ENCODE measurements at places on chromosomes 6 and 20. TPM values are rescaled to one million over a fixed set of nuclear protein-coding genes. Genes with fewer than 3 reads are reported as not detected.

DNA sequence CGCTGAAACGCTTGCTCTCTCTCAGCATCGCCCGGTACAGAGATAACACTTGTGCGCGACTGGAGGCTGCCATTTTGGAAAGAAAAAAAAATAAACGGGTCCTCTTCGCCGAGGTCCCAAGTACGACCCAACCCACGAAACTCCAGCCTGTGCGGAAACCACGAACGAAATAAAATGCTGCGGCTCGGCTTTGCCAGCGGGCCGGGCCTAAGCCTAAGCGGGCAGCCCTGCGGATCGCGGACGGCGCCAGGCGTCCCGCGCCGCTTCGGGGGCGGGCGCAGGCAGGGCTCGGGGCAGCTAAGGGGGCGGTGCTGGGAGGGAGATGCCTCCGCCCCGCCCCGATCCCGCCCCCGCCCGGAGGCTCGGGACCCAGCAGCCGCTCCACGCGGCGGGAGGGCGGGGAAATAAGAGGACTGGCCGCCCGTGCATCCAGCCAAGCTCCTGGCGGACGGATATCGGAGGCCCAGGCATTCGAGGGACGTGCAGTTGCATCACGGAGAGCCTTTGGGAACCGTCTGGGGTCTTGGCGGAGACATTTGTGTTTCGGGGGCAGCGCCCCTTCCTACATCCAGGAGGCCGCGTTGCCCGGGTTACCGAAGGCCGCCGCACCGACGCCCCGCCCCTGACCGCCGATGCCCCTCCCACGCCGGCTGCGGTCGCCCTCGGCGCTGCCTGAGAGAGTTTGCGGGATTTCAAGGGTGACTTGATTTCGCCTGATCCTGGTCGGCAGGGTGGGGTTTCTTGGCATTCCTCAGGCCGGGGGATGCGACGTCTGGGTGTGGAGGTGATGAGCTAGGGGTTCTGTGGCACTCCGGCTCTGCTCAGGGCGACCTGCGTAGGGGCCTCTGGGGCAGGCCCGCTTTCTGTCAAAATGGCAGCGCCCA is at the start of the genes FARS2 and LYRM4:
Gene FARS2, plus strand, starts transcription at position 853 of the 884 bp plus-strand sequence.
Gene LYRM4, minus strand, starts transcription at position 290 of the 884 bp plus-strand sequence. Its CDS starts 217 bp downstream, at position 73.
- DNase-seq = peak; percentile 98

- no peak for DNase-seq
These were observed 145.9 kb downstream of the GJA1 start for GRCh38 chr6:121581327-121581726.

NT5DC1 gene
- total RNA-seq = 39.0 TPM

DNA sequence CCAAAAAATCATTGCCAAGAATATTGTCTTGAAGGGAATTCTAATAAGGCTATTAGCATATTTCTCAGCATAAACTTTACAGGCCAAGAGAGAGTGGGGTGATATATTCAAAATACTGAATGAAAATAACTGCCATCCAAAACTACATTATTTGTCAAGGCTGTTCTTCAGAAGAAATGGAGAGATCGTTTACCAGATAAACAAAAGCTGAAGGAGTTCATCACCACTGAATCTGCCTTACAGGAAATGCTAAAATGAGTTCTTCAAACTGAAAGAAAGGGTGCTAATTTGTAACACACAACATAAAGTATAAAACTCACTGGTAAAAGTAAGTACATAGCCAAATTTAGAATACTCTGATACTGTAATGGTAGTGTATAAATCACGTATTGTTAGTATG is 517.0 kb downstream of the TENT5A start:
- no peak for DNase-seq

GRCh38 chr20:32159766-32160221 is 47.7 kb downstream of the PLAGL2 start:
- peak; percentile 61 for DNase-seq

VIP gene
- 1.6 TPM for total RNA-seq

PPP1R16B gene
- 48.3 TPM for total RNA-seq

PTPRT gene
- 2.3 TPM for total RNA-seq

DNA sequence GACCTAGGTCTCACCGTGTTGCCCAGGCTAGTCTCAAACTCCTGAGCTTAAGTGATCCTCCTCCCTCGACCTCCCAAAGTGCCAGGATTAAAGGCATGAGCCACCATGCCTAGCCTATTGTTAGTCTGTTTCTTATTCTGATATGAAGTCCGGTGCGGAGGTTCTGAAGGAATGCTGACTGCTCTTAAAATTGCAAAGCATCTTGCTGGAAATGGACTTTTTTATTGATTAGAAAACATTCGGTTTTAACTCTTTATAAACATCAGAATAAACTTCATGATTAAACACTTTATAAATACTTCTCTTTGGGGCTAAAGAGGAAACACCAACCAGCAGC is 3.2 kb downstream of the TNFAIP3 start:
- DNase-seq = no peak

TMEM242 gene
- 5.6 TPM for total RNA-seq

DNA sequence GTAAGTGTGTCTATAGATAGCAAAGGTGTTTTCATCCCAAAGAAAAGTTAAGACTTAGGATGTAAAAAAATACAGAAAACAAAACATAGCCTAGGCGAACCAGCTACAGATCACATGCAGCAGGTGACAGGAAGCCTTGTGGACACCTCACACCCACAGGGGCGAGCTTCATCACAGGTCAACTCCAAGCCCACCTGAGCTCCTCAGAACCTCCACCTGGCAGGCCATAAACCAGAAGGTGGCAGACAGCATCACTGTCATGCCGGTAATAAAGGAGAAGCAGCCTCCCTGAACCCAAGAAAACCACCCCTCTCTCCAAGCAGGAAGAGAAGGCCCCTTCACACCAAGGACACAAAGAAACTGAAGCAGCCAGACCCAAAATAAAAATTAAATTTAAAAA is 1.0 kb downstream of the RALGAPA2 start:
- DNase-seq = peak; percentile 77

DNA sequence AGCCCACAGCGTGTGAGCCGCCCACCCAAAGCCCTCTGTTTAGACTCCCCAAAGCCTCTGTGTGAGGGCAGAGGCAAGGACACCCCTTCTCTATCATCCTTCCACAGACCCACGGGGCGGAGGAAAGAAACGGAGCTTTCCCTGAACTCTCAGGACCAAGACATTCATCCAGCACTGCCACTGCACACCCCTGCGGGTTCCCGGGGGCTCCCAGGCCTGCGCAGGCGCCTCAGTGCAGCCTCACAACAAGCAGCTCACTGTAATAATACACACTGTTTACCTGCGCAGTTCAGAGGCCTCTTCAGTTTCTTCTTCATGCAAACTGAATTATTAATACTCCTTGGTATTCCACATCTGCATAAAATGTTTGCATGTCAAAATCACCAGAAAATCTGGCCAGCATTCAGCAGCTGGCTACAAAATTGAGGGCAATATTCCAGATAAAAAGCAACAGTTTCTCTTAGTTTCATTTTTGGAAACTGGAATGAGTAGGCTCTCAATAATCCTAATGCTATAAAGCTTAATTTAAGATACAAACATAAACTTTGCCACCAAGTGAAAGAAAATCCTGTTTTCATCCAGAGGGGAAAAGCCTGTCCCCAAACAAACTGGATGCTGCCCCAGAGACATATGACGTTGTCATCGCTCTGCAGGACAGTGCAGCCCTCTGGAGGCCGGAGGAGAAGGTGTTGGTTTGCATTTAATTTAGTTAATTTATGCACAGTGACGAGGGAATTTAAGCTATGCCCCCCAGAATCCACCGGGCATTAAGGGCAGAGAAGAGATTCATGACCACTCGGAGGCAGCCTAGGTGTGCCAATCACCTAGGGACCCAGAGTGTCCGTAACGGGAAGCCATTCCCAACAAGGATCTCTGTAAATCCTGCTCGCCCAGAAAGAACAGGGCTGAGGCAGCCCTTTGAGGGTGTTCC is 45.3 kb downstream of the NINL start:
- DNase-seq = no peak

DNA sequence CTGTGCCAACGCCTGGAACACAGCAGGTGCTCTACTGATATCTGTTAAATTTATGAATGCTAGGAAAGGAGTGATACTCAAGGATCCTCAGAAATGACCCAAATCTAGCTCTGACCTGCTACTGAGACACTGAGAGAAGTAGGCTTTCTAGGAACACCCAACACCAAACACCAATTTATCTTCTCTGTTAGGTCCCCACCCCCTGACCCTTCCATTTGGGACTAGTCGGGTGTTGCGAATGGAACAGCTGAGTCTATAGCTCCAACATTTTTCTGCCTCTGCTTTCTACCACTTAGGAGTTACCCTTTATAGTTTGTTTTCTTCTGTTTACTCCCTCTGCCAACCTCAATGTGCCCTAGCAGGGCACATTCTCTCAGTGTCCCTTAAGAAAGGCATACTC is 24.0 kb downstream of the CPNE1 start:
- DNase-seq = no peak

TMC2 gene
- 0.32 TPM for total RNA-seq

CSTF1 gene
- 35.3 TPM for total RNA-seq

GRCh38 chr20:25215521-25215920 is 20.0 kb downstream of the ENTPD6 start:
- no peak for DNase-seq

GRCh38 chr6:6202886-6203285 is 117.6 kb downstream of the F13A1 start:
- DNase-seq = no peak

DNA sequence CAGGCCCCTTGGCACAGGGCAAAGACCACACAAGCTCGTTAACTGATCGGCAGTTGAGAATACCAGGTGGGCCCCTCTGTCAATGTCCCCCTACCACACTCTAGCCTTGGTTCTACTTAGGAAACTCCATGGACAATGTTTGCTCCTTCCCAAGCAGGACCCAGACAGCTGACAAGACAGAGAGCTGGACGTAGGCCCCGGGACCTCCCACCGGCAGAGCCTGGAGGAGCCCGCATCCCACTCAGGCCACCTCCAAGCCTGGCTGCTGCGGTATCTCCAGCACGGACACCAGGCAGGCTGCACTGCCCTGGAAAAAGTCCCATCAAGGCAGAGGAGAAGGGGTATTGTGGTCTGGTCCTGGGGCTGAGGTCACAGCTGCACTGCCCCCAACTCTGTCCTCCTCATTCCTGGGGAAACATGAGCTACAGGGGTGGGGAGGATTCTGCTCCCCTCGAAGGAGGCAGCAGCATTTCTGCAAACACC is 6.2 kb upstream of the GRM4 start:
- peak; percentile 47 for DNase-seq

- DNase-seq = no peak
These were observed 6.2 kb upstream of the LCA5 start for GRCh38 chr6:79543411-79543810.

- DNase-seq = no peak
These were observed 20.4 kb upstream of the BMP6 start for GRCh38 chr6:7705483-7705882.

DNA sequence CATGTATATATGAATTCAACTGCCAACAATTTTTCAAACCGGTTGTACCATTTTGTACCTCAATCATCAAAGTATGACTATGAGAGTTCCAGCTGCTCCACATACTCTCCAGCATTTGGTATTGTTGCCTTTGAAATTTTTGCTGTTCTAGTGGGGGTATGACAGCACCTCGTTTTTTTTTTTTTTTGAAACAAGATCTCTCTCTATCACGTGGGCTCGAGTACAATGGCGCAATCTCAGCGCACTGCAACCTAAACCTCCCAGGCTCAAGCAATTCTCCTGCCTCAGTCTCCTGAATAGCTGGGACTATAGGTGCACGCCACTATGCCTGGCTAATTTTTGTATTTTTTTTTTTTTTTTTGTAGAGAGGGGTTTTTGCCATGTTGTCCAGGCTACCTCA is 144.7 kb upstream of the JARID2 start:
- DNase-seq = no peak

JPH2 gene
- 1.0 TPM for total RNA-seq

- DNase-seq = no peak
These were observed 4.2 kb downstream of the SRSF3 start for GRCh38 chr6:36598326-36598725.

ASIP gene
- total RNA-seq = not detected

DNA sequence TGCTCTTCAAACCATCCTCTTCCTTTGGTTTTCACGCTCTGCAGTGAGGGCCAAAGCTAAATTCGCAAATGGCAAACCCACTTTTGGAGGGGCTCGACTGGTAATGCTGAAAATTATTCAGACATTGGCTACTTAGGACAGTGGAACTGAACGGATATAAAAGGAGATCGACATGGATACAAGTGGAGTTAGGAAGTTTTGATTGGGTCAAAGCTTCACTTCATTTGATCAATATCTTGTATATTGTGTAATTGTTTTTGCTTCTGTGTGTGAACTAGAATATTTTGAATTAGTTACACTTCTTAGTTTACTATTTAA is 1.2 kb downstream of the FAM8A1 start:
- no peak for DNase-seq

CST4 gene
- not detected for total RNA-seq

- no peak for DNase-seq
These were observed 80.2 kb downstream of the AFDN start for GRCh38 chr6:167906899-167907298.

- no peak for DNase-seq
These were observed 2.6 kb downstream of the TDRD6 start for GRCh38 chr6:46690141-46690755.

DNA sequence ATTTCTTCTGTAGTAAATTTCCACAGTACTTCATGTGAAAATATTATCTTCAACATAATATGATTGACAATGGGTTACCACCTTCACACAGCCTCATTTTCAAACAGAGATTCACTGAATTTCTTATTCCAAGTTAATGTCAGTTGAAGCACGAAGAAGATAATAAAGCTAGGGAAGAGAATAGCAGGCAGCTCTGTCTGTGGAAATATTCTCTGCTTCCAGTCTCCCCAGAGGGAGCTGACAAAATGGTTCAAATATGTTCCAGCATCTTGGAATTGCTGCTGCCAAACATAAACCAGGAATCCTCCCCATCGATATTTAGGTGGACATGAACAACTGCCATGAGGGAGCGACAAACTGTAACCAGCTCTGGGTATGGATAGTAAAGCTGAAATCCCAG is 224.8 kb downstream of the GJA1 start:
- no peak for DNase-seq

DNA sequence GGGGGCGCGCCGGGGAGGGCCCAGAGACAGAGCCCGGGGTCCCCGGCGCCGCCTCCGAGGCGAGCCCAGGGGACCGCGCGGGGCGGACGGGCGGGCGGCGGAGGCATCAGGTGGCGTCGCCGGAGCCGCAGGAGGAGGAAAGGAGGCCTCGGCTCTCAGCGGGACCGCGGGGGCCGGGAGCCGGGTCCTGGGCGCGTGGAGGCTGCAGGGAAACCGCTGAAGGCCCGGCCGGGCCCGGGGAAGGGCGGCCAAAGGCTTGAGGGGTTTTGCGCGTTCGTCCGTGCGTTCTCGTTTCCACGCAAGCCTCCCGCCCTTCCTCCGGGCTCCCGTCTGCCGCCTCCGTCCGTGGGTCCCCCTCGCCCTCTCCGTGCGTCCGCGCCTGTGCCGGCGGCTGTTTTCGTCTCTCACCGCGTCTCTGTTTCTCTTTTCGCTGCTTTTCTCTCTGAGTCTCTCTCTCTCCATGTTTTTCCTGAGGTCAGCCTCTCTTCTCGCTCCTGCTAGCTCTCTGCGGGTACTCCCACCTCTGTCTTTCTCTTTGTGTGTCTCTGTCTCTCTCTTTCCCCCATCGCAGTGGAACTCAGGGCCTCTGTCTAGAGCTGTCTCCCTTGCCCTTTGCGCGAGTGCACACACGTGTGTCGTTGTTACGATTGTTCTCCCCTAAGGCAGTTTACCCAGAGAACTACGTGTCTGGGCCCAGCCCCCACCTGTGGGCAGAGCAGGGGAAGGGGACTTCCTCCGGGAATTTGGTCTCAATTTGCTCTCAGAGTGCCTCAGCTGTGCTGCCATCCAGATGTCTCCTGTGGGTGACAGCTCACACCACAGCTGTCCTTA is 2.1 kb downstream of the IRF4 start:
- DNase-seq = peak; percentile 81

MOG gene
- total RNA-seq = not detected

TNNC2 gene
- total RNA-seq = 0.54 TPM

GCLC gene
- 95.3 TPM for total RNA-seq

GRCh38 chr6:138101946-138102731 is 5.1 kb downstream of the PERP start:
- no peak for DNase-seq
